ENCODE measurements at places on chromosomes 12 and 14.

DNA sequence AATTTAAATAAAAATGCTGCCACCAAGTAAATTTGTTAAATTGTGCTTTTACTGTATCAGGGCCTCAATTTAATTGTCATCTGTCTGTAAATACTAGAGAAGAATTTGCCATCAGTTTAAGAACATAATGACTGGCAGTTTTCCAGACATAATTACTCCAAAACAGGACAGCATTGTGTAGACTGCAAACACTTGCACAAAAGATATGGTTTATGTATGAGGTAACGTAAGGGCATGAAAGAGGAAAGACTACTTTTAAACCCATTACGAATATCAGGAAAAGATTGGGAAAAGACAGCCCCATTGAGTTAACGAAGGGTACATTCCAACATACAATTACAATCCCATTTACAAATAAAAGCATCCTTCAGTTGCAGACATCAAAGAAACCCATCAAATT, 59.8 kb upstream of the KRR1 start:
- no peak for DNase-seq

DNA sequence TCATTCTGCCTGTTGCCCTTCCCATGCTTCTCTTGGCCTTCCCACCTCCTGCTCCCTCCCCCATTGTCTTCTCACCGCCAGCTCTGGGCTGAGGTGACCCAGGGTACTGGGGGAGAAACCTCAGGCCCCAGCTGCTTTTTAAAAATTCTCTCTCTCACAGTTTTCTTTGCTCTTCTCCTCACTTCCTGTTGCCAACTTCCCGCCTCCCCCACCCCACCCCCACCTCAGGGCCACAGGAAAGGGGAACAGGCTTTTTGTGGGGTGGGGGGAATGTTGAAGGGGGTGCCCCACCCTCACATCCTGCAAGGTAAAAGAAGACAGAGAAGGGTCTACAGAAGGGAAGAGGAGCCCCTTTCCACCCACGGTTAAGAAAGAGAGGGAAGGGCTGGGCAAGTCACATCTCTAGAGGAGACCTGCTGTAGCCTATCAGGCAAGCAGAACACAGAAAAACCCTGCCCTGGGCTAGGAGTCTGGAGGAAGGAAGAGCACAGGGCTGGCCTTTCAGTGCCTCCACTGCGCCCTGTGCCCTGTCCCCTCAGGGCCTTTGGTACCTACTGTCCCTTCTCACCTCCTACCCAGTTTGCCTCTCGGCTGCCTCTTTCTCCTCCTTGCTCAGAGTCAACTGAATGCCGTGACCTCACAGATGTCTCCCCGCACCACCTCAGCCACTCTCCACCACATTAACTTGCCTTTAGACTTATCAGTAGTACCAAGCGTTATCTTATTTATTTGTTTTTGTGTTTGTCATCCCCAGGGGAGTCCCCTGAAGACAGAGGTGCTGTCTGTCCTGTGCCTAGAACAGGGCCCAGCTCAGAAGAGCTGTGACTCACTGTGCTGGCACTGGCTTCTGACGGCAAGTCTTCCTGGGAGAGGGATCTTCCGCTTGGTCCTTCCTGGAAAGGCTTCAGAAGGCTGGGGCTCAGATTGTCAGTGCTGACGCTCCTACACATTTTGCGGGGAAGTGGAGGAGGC, 1.7 kb downstream of the ARHGAP9 start:
- DNase-seq: peak; percentile 54

- DNase-seq: peak; percentile 56
Observed at GRCh38 chr12:121794534-121795033, 1.1 kb upstream of the RHOF start.

- peak; percentile 46 for DNase-seq
Observed at GRCh38 chr12:122182887-122183587, at the start of gene LRRC43. LRRC43 (plus strand) TSS chr12:122183123; CDS start chr12:122183145, 22 bp downstream.

- DNase-seq: no peak
Observed at GRCh38 chr14:74240794-74241651, 1.8 kb downstream of the VSX2 start.

DNA sequence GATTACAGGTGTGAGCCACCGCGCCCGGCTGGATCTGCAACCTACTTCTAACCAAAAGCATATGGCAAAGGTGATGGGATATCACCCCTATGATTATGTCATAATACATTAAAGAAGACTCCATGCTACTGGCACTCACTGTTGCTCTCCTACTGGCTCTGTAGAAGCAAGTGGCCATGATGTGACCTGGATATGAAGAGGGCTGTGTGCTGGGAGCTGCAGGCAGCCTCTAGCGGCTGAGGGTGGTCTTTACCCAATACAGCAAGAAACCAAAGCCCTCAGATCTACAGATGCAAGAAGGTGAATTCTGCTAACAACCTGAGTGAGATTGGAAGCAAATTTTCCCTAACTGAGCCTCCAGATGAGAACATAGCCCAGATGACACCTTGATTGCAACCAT, 34.2 kb upstream of the TRIM9 start:
- no peak for DNase-seq

DNA sequence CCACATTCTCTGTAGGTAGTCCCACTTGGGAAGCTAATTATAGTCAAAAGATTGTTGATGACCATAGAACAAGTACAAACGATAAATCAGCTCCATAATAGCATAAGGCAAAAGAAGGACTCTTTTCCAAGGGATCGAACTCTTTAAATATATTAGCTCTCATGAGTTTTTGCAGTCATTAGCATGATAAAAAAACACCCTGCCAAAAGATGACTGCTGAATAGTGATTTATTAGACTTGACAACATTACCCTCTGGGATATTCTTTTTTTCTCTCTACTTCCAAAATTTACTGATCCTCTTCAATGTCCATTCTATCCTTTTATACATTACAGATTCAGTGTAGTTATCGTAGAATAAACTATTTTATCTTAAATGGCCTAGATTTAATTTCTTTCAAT, 14.2 kb downstream of the EPYC start:
- no peak for DNase-seq

DNA sequence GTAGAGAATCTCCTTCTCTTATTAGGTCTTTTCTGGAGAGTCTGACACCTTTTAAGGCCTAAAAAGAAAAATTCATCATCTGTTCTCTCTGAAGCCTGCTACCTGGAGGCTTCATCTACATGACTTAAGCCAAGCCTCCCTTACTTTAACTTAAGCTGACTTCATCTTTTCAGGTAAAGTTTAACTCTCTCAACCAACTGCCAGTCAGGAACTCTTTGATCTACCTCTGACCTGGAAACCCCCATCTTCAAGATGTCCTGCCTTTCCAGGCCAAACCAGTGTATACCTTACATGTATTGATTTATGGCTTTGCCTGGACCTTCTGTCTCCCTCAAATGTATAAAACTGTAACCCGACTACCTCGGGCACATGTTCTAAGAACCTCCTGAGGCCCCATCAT, 17.5 kb downstream of the GSTZ1 start:
- DNase-seq: no peak

DNA sequence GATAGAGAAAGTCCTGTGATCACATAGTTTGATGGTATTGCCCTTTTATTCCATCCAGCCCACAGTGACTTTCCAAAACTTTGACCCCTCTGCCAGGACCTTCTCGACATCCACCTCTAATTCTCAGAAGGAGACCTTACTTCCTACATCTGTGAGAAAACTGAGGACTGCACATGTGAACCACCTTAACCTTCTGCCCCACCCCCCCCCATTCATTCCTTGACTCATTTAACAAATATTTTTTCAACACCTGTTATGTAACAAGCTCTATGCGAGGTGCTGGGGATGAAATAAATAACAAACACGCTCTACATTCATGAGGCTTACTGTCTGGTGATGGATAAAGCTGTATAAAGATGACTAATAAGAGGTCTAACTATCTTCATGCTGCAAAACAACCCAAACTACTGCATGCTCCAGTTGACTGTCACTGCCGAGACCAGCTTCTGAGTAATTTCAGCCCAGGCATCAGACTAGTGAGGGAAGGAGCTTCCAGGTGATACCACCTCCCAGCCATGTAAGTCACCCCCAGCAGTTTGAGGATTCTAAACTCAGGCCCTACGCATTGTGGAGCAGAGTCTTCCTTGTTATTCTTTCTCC, 1.9 kb upstream of the HAL start:
- DNase-seq: no peak

- DNase-seq: no peak
Observed at GRCh38 chr12:47870175-47870781, 34.5 kb downstream of the VDR start.

GRCh38 chr12:33000016-33000415, 103.4 kb upstream of the PKP2 start:
- no peak for DNase-seq

DNA sequence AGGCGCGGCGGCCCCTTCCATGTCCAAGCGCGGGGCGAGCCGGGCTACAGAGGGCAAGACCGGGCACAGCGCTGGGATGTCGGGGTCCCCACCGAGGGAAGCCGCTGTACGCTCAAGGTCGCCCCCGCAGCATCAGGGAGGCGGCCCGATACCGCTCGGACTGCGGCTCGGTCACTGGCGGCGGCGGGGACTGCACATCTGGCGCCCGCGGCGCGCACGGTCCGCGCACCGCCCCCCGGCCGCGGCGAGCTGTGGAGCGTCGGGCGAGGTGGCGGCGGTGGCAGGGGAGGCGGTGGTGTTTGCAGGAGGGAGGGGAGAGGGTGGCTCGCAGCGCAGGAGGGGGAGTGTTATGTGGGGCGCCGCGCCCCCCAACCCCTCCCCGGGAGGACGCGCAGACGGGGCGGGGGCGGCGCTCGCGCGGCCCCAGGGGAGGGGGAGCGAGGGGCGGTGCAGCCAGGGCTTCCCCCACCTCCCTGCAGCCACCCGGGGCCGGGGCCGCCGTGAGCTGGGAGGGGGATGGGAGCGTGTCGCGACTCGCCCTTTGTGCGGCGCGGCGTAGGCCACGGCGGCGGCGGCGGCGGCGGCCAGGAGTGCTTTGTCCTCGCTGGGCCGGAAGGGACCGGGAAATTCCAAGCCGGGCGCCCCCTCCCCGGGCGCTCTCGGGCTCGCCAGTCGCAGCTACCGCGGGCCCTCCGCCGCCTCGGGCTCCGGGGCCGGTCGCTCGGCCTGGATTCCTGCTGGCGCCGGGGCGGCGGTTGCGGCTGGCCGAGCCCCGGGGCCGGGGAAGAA, at the start of gene NUAK1:
Gene NUAK1, minus strand, starts transcription at position 322 of the 789 bp plus-strand sequence. Its CDS starts 301 bp downstream, at position 21.
- peak; percentile 15 for DNase-seq

- no peak for DNase-seq
Observed at GRCh38 chr12:113643177-113643974, 171.7 kb upstream of the LHX5 start.

DNA sequence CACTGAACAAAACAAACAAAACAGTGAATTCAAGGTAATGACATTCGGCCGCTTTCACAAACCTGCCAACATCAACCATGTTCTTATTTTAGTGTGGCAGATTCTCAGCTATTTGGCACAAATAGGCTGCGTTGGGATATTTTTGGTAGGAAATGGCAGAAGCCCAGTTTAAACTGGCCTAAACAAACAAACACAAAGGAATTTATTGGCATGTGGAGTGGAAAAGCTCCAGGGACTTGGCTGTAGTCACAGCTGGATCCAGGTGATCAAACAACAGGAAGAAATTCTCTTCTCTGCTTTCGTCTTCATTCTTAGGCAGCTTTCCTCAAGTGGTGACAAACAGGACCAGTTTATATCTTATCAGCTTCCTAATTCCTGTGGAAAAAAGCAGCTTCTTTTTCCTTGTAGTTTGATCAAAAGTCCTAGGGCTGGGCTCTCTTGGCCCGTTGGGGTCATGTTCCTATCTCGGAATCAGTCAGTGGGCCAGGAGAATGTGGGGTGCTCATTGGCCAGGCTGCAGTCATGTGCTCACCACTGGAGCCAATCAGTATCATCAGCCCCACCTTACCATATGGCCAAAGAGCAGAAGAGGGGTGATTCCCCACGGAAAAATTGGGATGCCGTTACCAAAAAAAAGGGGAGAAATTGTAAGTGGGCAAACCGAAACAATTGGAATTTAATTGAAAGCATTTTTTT, 22.6 kb downstream of the C12orf75 start:
- DNase-seq: no peak

DNA sequence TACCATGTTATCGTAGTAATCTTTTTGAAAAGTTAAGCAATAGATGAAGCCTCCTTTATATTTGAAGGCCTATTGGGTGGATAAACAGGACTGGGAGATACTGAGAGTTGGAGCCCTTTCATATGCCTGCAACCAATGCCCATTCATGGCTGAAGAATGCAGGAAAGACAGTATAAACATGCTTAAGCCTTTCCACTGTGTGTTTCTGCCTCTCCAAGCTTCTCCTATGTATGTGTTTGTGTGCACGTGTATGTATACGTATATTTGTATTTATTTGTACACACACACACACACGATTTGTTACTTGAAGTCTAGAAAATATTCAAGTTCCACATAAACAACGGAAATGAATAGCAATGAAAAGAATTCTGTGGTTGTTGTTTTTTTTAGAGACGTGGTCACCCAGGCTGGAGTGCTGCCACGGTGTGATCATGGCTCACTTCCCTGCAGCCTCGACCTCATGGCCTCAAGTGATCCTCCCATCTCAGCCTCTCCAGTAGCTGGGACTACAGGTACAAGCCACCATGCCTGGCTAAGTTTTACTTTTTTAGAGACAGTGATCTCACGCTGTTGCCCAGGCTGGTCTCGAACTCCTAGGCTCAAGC, 1453.5 kb downstream of the AACS start:
- DNase-seq: no peak

DNA sequence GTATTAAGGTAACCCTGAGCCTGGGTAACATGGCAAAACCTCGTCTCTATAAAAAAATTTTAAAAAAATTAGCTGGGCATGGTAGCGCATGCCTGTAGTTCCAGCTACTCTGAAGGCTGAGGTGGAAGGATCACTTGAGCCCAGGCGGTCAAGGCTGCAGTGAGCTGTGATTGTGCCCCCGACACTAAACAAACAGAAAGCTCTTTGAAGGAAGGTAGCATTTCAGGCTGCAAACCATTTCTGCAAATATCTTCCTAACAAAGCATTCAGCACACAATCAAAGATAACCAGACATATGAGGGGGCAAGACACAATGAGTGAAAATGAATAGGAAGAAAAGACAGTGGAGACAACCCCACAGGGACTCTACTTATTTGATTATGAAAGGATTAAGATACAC, 118.7 kb downstream of the PRIMA1 start:
- DNase-seq: no peak

DNA sequence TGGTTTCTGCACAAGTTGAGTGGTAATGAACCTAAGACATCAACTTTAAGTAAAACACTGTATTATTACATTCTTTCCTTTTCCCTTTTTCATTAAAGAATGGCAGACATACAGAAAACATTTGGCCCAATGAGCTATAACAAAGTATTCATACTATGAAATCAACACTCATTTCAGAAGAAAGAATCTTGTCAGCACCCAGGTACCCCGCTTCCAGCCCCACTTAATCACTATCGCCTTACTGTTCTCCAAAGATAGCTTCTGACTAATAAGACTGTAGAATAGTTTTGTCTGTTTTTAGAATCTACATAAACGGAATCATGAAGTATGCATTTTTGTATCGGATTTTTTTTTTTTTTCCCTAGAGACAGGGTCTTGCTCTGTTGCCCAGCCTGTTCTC, 9.5 kb downstream of the CNTN1 start:
- no peak for DNase-seq

- no peak for DNase-seq
Observed at GRCh38 chr12:10227648-10228047, 15.0 kb downstream of the GABARAPL1 start.

GRCh38 chr12:132323171-132324010, 6.0 kb downstream of the GALNT9 start:
- peak; percentile 25 for DNase-seq

All from activated naive CD8-positive, alpha-beta T cell treated with anti-CD3 and anti-CD28 coated beads for 36 hours (primary cell).